HuH-7.5 (cell line): ENCODE measurements at places on chromosomes 3 and 15.

- DNase-seq: no peak
Measured at GRCh38 chr3:4850928-4851265, 128.3 kb upstream of the BHLHE40 start.

GRCh38 chr3:143831994-143832393 is 16.3 kb downstream of the SLC9A9 start:
- DNase-seq: no peak

DNA sequence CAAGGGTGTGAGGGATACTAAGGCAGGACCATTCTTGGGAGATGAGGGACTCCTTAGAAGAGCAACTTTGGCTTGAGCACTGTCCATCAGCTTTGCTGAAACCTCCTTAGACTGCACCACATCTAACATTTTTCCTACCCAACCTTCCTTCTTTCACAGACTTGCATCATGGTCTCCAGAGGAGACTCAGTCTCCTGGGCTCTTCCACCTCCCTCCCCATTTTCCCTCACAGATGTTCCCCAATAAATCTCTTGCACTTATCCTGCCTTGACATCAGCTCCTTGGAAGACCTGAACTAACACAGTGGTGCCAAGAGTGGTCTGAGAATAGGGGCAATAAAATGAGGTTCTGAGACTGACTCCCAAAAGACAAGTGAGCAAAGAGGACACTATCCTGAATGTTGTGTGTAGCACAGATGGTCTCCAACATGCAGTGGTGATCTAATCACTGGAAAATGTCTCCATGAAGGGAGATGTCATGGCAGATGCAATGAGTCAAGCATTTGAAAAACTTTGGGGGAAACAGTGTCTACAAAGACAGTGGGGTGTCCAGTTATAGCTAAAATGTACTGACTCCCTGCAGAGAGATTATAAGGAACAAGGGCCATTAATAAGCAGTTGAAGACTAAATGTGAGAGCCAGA is 26.0 kb upstream of the BOC start:
- DNase-seq: no peak

GRCh38 chr3:140292684-140293083 is 357.7 kb downstream of the CLSTN2 start:
- DNase-seq: no peak

DNA sequence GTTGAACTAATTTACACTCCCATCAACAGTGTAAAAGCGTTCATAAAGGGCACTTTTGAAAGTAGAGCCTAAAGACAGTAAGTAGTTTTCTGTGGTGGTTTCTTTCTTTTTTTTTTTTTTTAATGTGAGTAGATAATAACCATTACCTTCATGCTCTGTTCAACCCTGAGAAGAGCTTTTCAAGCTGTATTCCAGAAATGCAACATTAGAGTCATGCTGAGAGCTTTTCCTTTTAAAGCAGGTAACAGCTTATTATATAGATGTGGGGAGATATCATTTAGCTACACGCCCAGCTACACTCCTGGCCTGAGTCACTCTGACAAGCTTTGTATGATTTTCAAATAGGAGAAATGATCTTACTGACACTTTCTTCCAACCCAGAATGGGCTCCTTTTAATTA is 96.2 kb upstream of the ARHGEF26 start:
- DNase-seq: no peak

GRCh38 chr3:37800022-37800551 is 61.6 kb upstream of the CTDSPL start:
- DNase-seq: no peak

DNA sequence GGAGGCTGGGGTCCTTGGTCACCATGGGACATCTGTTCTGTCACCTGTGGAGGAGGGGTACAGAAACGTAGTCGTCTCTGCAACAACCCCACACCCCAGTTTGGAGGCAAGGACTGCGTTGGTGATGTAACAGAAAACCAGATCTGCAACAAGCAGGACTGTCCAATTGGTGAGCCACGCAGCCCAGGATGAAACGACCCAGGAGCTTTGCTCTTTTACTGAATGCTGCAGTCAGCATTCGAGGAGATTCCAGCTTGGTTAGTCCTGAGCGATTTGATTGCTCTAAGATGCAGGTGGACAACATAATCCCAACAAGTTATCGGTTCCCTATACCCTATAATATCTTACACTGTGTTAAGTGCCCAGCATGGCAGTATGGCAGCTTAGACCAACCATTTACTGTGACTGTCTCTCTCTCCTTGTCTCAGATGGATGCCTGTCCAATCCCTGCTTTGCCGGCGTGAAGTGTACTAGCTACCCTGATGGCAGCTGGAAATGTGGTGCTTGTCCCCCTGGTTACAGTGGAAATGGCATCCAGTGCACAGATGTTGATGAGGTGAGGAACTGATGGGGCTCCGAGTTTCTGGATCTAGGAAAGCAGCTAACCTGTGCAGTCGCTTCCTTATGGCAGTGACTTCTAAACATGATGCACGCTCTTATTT is 7.8 kb downstream of the THBS1 start:
- DNase-seq: no peak

- no peak for DNase-seq
Measured at GRCh38 chr3:190528706-190529105, 14.8 kb downstream of the IL1RAP start.

- DNase-seq: no peak
Measured at GRCh38 chr3:124177071-124177470, 185.1 kb upstream of the ROPN1 start.

- peak; percentile 54 for DNase-seq
Measured at GRCh38 chr15:23565395-23566070, at the start of gene MKRN3. Gene MKRN3, plus strand, starts transcription at chr15:23565674. Its CDS starts 109 bp downstream, at chr15:23565783.

GRCh38 chr3:51024121-51024520 is 349.4 kb downstream of the DOCK3 start:
- DNase-seq: no peak

DNA sequence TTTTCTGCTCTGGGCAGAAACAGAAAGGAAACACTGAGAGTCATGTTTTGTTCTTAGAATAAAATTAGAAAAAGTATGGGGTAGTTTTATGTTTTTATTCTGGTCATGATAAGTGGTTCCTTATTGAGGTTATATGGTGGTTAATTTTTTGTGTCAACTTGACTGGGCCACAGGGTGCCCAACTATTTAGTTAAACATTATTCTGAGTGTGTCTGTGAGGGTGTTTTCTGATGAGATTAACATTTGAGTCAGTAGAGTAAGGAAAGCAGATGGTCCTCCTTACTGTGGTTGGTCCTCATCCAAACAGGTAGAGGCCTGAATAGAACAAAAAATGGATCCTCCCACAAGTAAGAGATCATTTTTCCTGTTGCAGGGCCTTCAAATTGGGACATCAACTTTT is 98.9 kb downstream of the C3orf38 start:
- DNase-seq: no peak

GRCh38 chr3:62884096-62884870 is 9.1 kb upstream of the CADPS start:
- DNase-seq: no peak

DNA sequence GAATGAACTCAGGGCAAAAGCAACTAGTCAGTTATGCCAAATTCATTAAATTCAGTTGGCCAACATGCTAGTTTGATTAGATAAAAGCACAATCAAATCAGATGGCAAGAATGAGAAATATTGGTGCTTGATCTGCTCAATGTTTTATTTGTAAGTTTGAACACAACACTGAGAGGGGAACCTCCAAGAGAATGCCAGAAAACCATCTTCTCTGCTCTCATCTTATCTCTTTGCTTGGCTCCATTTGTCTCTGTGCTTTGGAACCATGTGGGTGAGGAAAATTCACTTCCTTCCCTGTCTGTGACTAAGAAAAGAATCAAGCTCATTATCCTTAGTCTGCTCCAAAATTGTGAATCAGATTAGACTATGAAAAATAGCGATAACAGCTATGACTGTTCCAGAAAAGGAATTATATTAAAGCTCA is 43.6 kb upstream of the DCBLD2 start:
- no peak for DNase-seq

- DNase-seq: no peak
Measured at GRCh38 chr3:58581328-58582091, 4.3 kb upstream of the FAM107A start.

- no peak for DNase-seq
Measured at GRCh38 chr15:77622209-77622933, 10.3 kb downstream of the LINGO1 start.

GRCh38 chr15:95365511-95366107 is 964.9 kb upstream of the NR2F2 start:
- DNase-seq: no peak

DNA sequence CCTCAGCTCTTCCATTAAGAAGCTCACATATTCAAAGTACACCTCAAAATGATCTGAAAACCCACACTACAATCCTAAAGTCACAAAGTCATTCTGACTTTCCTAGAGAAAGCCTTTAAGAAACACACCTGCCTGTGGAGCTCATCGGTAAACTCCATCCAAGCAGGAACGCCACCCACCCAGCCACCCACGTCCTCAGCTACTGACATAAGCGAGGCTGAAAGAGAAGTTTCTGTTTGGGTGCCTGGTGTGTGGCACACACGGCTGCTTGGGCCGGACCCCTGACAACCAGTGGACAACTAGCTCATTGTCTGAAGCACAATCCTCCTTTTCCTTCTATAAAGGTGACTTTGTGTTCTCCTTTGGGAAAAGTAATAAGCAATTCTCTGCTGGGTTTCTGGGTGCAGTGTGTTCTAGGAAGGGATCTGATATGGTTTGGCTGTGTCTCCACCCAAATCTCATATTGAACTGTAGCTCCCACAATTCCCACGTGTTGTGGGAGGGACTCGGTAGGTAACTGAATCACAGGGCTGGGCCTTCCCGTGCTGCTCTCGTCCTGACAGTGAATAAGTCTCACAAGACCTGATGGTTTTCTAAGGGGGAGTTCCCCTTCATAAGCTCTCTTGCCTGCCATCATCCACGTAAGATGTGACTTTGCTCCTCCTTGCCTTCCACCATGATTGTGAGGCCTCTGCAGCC is 26.1 kb downstream of the FAM174B start:
- no peak for DNase-seq
